ENCODE measurements at places on chromosomes 2 and 18.

GRCh38 chr2:133605011-133605765 lies 36.9 kb upstream of the NCKAP5 start:
- no peak for DNase-seq

- DNase-seq: no peak
Observed at GRCh38 chr2:102620332-102620731, 979 bp downstream of the SLC9A2 start.

DNA sequence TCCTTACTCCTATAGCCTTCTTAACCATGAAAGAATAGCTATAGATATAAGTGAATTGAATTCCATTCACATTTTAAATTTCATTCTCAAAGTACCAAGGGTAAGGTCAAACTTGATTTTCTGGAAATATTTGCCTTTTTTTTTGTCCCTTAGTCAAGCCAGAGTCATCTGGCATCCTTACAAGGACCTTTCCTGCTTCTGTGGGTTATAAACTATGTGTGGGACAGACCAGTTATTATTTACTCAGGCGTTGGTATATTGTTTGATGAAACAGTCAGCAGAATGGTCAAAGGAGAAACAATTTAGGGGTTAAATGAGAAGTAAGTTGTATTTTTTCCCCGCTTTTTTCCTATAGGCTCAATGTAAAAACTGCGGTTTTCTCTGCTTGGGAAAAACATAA lies 1103.2 kb upstream of the ZEB2 start:
- DNase-seq: no peak

GRCh38 chr2:239927424-239927981 lies 97.6 kb downstream of the NDUFA10 start:
- DNase-seq: peak; percentile 65

DNA sequence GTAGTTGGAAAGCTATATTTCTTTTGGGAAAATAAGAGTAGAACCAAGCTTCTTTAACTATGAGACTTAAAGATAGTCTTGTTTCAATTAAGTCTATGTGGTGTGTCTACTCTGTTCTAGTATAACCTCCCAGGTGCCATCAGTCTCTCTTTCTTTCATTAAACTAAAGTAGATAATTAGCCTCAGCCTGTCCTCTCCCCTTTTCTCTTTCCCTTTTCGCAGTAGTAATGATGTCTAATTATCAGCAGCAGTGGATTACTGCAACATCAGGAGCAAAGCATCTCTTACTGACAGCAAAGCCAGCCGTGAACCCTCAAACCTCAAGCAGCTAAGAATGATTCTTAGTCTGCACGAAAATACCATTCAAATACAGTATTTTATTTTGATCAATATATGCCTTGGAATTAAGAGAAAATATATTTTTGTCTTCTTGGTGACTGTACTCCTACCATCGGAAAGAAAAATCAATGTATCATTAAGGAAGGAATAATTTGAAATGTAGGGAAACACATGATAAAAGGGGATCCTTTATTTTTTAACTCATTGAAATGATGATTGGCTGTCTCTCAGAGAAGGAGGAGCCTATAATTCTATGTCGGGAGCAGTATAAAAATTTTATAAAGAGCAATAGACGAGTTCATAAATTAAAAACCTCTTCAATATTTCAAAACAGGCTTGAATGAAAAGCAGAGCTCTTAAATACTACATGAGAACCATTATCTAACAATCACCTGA lies 4.5 kb downstream of the NOL4 start:
- DNase-seq: no peak

- DNase-seq: no peak
Observed at GRCh38 chr18:63320975-63321265, 1.4 kb upstream of the BCL2 start.

- no peak for DNase-seq
Observed at GRCh38 chr2:165631089-165631488, 161.6 kb downstream of the CSRNP3 start.

DNA sequence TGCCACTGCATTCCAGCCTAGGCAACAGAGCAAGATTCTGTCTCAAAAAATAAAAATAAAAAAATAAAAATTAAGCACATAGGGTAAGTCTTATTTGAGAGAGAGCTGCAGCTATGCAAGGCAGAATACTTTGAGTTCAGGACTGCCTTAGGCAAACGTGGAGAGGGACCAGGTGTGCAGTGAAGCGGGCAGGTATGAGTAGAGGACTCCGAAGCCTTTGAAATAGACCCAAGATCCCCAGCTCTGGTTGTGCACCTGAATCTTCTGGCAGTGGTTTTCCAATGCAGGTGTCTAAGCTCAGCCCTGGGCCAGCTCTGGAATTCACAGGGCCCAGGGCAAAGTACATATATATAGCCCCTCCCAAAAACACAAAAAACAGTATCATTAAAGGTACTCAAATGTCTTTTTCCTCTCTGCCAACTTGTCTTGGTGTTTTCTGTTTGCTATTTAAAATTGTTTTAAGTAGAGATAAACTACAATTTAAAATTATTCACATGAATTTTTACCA lies 21.2 kb downstream of the TGIF1 start:
- DNase-seq: no peak

DNA sequence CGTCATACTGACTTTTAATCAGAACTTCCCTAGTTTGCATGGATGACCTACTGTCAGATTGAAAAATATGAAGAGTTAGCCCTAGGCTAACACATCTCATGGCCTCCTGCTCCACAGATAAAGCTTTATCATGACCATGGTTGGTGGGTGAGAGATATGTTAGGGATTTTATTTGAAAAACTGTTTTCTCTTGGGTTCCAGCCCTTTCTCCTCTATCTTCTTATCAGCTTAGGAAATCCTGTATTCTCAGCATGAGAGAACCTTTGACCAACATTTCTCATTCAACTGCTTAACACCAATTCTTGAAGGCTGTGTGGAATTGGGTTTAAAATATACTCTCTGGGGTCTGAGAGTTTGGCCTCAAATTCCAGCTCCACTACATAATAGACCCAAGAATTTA lies 1407.0 kb upstream of the CELF4 start:
- DNase-seq: no peak

GRCh38 chr2:83058683-83059082 lies 1400.4 kb downstream of the SUCLG1 start:
- no peak for DNase-seq

GRCh38 chr2:238634701-238635357 lies 208.1 kb downstream of the ASB1 start:
- no peak for DNase-seq

DNA sequence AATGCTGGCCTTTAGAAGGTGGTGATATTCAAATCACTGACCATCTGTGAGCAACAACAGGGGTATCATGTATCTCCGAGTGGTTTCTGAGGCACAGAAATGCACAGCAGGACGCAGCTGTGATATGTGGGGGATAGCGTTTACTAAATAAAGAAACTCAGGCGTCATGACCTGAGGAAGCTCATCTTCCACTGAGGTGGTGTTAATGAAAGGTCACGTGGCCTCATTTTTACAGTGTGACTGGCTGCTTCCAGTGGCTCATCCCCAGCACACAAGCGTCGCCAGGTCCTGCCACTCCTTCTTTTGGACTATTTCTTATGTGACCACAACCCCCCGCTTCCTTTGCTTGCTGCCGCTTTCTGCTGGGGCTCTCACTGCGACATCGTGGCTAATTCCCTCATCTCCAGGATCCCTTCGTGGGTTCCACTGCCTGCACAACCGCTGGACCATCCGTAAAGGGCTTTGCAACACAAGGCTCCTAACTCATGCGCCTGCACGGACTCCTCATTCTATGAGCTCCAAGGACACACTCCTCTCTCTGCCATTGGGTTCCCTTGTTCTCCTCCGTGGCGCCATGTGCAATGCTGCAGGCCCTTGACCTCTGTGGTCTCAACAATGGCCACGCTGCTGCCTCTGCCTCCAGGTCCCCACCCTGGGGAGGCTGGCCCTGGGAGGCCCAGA lies 109.3 kb downstream of the MBP start:
- DNase-seq: no peak

- no peak for DNase-seq
Observed at GRCh38 chr2:102841107-102841840, 79.4 kb downstream of the TMEM182 start.

Data from T-helper 22 cell (primary cell).